ENCODE measurements at places on chromosomes 16 and 17. TPM values are rescaled to one million over a fixed set of nuclear protein-coding genes. Genes with fewer than 3 reads are reported as not detected.

SCIMP gene
- not detected for polyA plus RNA-seq

ITGA2B gene
- polyA plus RNA-seq: 2.2 TPM

QPRT gene
- 2.2 TPM for polyA plus RNA-seq

TLCD2 gene
- 3.1 TPM for polyA plus RNA-seq

CHRNE gene
- 0.13 TPM for polyA plus RNA-seq

HSD17B2 gene
- polyA plus RNA-seq: not detected

FAM83G gene
- 19.8 TPM for polyA plus RNA-seq

ABAT gene
- polyA plus RNA-seq: 0.66 TPM

UTS2R gene
- polyA plus RNA-seq: not detected

KRT12 gene
- not detected for polyA plus RNA-seq

CPD gene
- 26.9 TPM for polyA plus RNA-seq

G6PC1 gene
- polyA plus RNA-seq: not detected

KCNJ12 gene
- 0.54 TPM for polyA plus RNA-seq

RAB37 gene
- polyA plus RNA-seq: 1.1 TPM

DPEP3 gene
- polyA plus RNA-seq: not detected

CCL4 gene
- not detected for polyA plus RNA-seq

ADAD2 gene
- not detected for polyA plus RNA-seq

SRL gene
- 0.03 TPM for polyA plus RNA-seq

C17orf78 gene
- not detected for polyA plus RNA-seq

TEX14 gene
- 0.08 TPM for polyA plus RNA-seq

SLC35G6 gene
- not detected for polyA plus RNA-seq

ELMO3 gene
- 1.4 TPM for polyA plus RNA-seq

AMFR gene
- 68.9 TPM for polyA plus RNA-seq

TBC1D3I gene
- polyA plus RNA-seq: 0.23 TPM

RPGRIP1L gene
- 13.0 TPM for polyA plus RNA-seq

INCA1 gene
- polyA plus RNA-seq: 1.1 TPM

TP53TG3D gene
- 1.7 TPM for polyA plus RNA-seq

CRYM gene
- 0.98 TPM for polyA plus RNA-seq

CRK gene
- 73.1 TPM for polyA plus RNA-seq

DNAH3 gene
- polyA plus RNA-seq: 0.51 TPM

CCL4L2 gene
- not detected for polyA plus RNA-seq

DLX4 gene
- 2.8 TPM for polyA plus RNA-seq

STX1B gene
- polyA plus RNA-seq: 2.4 TPM

CFAP119 gene
- polyA plus RNA-seq: 7.7 TPM

All from A549 (cell line).